ENCODE measurements at places on chromosomes 4 and X.

GRCh38 chr4:188175288-188175687 lies 36.0 kb downstream of the TRIML1 start:
- H3K4me3 ChIP-seq: no peak overlapping the region
- no peaks in the 10 kb centered on the region for H3K4me1 ChIP-seq
- H3K36me3 ChIP-seq: no peaks in the 10 kb centered on the region
- no peak overlapping the region for H3K27ac ChIP-seq
- no peak for DNase-seq

GRCh38 chr4:107693132-107693531 lies 26.9 kb downstream of the PAPSS1 start:
- no peaks in the 10 kb centered on the region for H3K36me3 ChIP-seq
- H3K4me3 ChIP-seq: no peak overlapping the region
- no peak for DNase-seq
- peaks cover 19% of the 10 kb centered on the region for H3K4me1 ChIP-seq
- H3K27ac ChIP-seq: no peak overlapping the region

GRCh38 chr4:84381759-84382158 lies 117.3 kb downstream of the NKX6-1 start:
- no peaks in the 10 kb centered on the region for H3K36me3 ChIP-seq
- DNase-seq: no peak
- no peaks in the 10 kb centered on the region for H3K27me3 ChIP-seq
- no peaks in the 10 kb centered on the region for H3K4me1 ChIP-seq

- DNase-seq: no peak
- no peaks in the 10 kb centered on the region for H3K27me3 ChIP-seq
- H3K4me1 ChIP-seq: no peaks in the 10 kb centered on the region
Observed at GRCh38 chrX:57528670-57529255, 63.0 kb upstream of the ZXDB start.

DNA sequence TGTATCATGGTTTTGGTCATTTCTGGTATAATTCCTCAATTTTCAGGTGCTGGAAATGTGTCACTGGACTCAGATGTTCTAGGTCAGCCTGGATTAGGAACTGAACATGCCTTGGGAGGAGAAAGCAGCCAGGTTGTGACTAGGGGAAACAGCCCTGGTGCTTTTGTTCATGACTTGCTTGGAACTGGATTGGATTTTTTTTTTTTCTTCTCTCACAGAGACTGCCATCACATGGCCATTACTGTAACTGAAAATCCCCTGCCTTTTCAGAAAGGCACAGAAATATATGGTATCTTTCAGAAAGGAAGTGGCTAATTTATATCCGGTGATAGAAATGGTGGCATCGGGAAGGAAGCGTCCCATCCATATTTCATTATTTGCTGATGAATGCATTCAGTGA lies 34.6 kb downstream of the SEPTIN11 start:
- no peaks in the 10 kb centered on the region for H3K27me3 ChIP-seq
- no peaks in the 10 kb centered on the region for H3K4me1 ChIP-seq

GRCh38 chrX:77118686-77119085 lies 328.5 kb upstream of the FGF16 start:
- no peaks in the 10 kb centered on the region for H3K27me3 ChIP-seq
- H3K27ac ChIP-seq: no peak overlapping the region
- H3K4me1 ChIP-seq: no peaks in the 10 kb centered on the region
- H3K36me3 ChIP-seq: no peaks in the 10 kb centered on the region
- no peak for DNase-seq
- no peak overlapping the region for H3K4me3 ChIP-seq

DNA sequence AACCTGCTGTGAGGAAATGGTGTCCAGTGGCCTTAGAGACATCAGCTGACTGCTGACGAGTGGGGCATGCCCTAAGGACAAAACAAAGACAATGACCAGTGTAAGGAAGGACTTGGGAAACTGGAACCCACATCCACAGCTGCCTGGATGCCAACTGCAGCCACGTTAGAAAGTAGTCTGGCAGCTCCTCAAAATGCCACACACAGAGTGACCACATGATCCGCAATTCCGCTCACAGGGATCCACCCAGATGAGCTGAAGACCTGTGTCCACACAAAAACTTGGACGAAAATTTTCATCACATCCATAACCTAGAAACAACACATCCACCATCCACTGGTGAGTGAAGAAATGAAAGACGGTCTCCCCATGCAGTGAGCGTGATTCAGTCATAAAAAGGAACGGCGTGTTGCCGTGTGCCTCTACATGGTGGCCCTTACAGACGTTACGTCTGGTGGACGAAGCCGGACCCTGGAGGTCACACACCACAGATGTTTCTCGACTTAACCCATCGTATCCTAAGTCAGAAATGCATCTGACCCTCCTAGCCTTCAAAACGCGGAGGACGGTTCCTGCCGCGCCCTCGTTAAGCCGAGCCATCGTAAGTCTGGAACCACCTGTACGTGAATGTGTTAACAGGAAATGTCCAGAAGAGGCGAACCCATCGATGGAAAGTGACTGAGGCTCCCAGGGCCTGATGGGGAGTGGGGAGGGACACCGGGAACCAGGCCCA lies 40.6 kb upstream of the MXD4 start:
- no peaks in the 10 kb centered on the region for H3K4me1 ChIP-seq
- H3K27ac ChIP-seq: no peak overlapping the region
- no peaks in the 10 kb centered on the region for H3K27me3 ChIP-seq
- H3K36me3 ChIP-seq: no peaks in the 10 kb centered on the region
- no peak for DNase-seq
- no peak overlapping the region for H3K4me3 ChIP-seq

GRCh38 chr4:39706741-39707511 lies 9.0 kb downstream of the UBE2K start:
- H3K27ac ChIP-seq: peak overlapping the region; percentile 57
- peaks cover 44% of the 10 kb centered on the region for H3K4me1 ChIP-seq
- DNase-seq: no peak
- H3K27me3 ChIP-seq: no peaks in the 10 kb centered on the region

DNA sequence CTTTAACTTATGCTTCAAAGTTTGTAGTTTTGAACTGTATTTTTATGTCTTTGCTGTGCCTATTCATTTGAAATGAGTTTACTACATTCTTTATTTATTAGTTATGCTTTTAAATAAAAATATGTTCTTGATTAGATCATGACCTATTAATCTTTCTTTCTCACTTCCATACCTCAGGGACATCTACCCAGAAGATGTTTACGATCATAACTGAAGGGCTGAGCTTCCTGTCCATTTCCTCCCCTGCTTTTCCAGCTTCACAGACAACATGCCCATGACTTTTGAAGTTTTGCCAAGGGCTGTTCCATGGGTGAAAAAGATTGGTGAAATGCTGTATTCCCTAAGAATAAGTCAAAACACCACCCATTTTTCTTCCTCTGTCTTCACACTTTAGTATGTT lies 99.7 kb upstream of the DDIT4L start:
- DNase-seq: no peak
- no peaks in the 10 kb centered on the region for H3K27me3 ChIP-seq
- H3K4me3 ChIP-seq: no peak overlapping the region
- H3K36me3 ChIP-seq: no peaks in the 10 kb centered on the region
- no peak overlapping the region for H3K27ac ChIP-seq
- peaks cover 6% of the 10 kb centered on the region for H3K4me1 ChIP-seq

DNA sequence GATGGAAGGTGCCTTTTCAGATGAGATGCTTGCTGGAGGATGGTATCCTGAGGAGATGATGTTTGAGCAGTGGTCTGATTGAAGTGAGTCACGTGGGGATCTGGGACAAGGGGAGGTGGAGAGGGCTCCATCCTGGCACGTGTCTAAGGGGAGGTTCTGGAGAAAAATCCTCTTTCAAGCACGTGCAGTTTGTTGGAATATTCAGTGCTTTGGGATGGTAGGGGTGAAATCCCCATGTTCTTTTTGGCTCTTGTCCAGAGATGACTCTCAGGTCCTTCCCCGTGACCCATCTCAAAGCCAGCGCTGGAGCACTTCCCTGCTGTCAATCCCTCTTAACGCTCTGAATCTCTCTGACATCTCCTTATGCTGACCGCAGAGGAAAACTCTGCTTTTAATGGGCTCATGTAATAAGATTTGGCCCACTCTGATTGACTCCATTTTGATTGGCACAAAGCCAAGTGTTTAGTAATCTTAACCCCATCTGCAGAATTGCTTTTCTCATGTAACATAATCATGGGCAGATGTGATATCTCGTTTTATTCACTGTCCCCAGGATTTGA lies 10.8 kb upstream of the KLKB1 start:
- no peak overlapping the region for H3K4me3 ChIP-seq
- H3K36me3 ChIP-seq: no peaks in the 10 kb centered on the region
- DNase-seq: no peak
- H3K27ac ChIP-seq: no peak overlapping the region
- H3K4me1 ChIP-seq: no peaks in the 10 kb centered on the region
- H3K27me3 ChIP-seq: no peaks in the 10 kb centered on the region

DNA sequence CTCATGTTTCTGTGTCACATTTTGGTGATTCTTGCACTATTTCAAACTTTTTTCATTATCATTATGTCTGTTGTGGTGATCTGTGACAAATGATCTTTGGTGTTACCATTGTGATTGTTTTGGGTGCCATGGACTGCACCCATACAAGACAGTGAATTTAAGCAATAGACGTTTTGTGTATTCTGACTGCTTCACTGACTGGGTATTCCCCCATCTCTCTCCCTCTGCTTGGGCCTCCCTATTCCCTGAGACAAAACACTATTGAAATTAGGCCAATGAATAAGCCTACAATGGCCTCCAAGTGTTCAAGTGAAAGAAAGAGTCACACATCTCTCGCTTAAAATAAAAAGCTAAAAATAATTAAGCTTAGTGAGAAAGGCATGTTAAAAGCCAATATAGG lies 60.2 kb downstream of the BANK1 start:
- DNase-seq: no peak
- H3K4me1 ChIP-seq: no peaks in the 10 kb centered on the region
- no peak overlapping the region for H3K27ac ChIP-seq

GRCh38 chr4:126899331-126899801 lies 733.4 kb upstream of the INTU start:
- no peak overlapping the region for H3K27ac ChIP-seq
- peak; percentile 32 for DNase-seq
- H3K36me3 ChIP-seq: no peaks in the 10 kb centered on the region
- no peak overlapping the region for H3K4me3 ChIP-seq

DNA sequence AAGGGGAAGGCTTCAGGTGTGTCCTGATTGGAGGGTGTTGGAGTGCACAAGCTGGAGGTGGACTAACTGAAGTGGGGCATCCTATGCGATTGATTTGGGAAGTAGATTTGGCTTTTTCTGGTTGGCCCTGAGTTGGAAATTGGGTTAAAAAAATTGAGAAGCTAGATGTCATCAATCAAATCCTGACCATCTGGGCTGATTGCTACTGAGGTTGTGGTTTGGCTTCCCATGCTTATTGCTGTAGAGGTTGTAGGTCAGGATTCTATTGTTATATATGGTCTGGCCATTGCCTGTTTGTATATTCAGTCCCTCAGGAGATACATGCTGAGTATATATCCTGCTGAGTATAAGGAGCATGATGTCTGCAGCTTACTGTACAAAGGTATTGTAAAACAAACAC lies 7.7 kb upstream of the ZNF81 start:
- no peaks in the 10 kb centered on the region for H3K4me1 ChIP-seq
- no peaks in the 10 kb centered on the region for H3K36me3 ChIP-seq
- H3K27me3 ChIP-seq: no peaks in the 10 kb centered on the region
- H3K27ac ChIP-seq: no peak overlapping the region

GRCh38 chr4:19905024-19905423 lies 346.7 kb upstream of the SLIT2 start:
- no peak for DNase-seq
- no peak overlapping the region for H3K27ac ChIP-seq
- no peaks in the 10 kb centered on the region for H3K27me3 ChIP-seq
- H3K4me3 ChIP-seq: no peak overlapping the region

DNA sequence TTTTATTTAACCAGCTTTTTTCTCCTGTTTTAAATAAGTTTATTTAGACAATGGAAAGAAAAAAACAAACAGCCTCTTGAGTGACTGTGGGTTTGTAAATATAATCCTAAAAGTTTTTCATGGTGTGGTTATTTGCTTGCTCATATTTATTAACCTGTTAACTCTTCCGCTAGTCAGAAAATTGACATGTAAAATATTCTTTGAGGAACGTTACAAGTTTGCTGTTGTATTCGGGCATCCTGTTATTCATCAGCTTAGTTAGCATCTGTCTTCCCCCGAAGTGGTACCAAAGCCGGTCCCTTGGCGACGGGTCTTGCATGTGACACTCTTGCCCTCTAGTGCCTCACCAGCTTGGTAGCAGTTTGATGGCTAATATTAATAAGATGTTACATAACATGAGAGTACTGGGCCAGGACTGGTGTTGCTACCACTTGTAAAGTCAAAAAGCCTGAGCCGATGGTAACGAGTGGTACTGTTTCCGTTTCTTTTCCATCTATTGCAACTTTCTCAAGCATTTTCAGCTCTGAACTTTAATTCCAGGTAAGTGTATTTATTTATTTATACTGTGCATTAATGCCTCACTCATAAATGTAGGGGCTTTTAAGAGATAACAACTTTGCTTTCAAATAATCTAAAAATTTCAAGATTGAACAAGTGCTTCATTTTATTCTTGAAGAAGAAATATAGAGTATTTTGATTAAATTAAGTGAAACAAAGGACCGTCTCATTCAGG lies at the start of gene NDST3:
TSS of gene NDST3 (plus strand) at position 434 of the 733 bp plus-strand sequence. CDS start 19,425 bp downstream, outside the sequence.
- DNase-seq: peak; percentile 71
- no peaks in the 10 kb centered on the region for H3K27me3 ChIP-seq
- H3K27ac ChIP-seq: peak within 1 kb of the TSS; percentile 56
- no peaks in the 10 kb centered on the region for H3K36me3 ChIP-seq
- H3K4me1 ChIP-seq: peaks cover 5% of the 10 kb centered on the region
- peak within 1 kb of the TSS; percentile 55 for H3K4me3 ChIP-seq

GRCh38 chr4:117400039-117400835 lies 314.9 kb upstream of the TRAM1L1 start:
- H3K27ac ChIP-seq: no peak overlapping the region
- H3K4me1 ChIP-seq: peaks cover 10% of the 10 kb centered on the region
- no peaks in the 10 kb centered on the region for H3K36me3 ChIP-seq
- H3K4me3 ChIP-seq: no peak overlapping the region
- no peaks in the 10 kb centered on the region for H3K27me3 ChIP-seq

DNA sequence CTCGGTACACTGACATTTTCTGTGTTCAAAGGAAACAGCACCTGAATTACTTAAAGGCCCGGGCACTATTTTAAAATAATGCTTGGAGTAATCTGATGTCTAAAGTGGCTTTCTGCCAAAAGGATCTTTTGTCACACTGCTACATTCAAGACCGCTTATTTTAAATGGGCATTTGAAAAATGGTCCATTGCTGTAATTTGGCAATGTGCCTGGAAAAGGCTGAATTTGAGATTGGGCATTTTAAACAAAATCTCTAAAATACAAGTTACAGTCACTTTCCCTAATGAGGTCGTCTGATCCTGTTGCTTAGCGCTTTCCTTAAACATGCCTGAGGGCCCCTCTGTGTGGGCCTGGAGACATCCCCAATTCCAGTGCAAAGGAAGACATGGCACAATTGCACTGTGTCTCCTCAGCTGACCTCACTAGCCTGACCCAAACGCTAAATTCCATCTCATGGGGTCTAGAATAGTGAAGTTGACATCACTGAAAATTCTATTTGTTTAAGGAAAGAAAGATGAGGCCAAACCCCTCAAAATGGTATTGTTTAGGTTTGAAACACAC lies 214.2 kb downstream of the GPC3 start:
- no peak overlapping the region for H3K4me3 ChIP-seq
- H3K27me3 ChIP-seq: no peaks in the 10 kb centered on the region
- no peak overlapping the region for H3K27ac ChIP-seq

GRCh38 chr4:80709082-80709869 lies 321.2 kb upstream of the BMP3 start:
- H3K4me1 ChIP-seq: no peaks in the 10 kb centered on the region
- no peak overlapping the region for H3K27ac ChIP-seq
- no peaks in the 10 kb centered on the region for H3K27me3 ChIP-seq
- DNase-seq: no peak
- no peaks in the 10 kb centered on the region for H3K36me3 ChIP-seq

- DNase-seq: no peak
- H3K27ac ChIP-seq: no peak overlapping the region
- no peaks in the 10 kb centered on the region for H3K36me3 ChIP-seq
- H3K4me3 ChIP-seq: no peak overlapping the region
- H3K4me1 ChIP-seq: no peaks in the 10 kb centered on the region
Observed at GRCh38 chrX:140434347-140434746, 70.5 kb downstream of the SOX3 start.

Data from HCT116 (cell line).